Stimulated activated CD8-positive, alpha-beta memory T cell treated with anti-CD3 and anti-CD28 coated beads, Interleukin-12 subunit alpha, Interleukin-12 subunit beta, amount 100 ng/mL, for 4 hours (primary cell): ENCODE measurements at places on chromosomes 1 and 21.

DNA sequence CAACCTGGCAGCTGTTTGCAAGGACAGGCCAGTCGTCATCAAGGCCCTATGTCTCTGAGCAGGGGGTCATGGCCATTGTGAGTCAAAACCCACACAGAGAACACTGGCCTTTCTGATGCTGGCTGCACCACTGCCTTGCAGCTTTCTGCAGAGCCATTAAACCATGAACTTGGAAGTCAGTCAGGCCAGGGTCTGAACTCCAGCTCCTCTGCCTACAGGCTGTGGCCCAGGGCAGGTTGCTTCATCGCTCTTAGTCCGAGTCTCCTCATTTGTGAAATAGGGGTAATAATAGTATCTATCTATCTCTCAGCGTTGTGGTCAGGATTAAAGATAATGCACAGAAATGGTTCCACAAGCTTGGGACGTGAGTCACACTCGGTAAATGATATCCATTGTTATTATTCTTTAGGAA is 35.8 kb upstream of the HIVEP3 start:
- DNase-seq = no peak

DNA sequence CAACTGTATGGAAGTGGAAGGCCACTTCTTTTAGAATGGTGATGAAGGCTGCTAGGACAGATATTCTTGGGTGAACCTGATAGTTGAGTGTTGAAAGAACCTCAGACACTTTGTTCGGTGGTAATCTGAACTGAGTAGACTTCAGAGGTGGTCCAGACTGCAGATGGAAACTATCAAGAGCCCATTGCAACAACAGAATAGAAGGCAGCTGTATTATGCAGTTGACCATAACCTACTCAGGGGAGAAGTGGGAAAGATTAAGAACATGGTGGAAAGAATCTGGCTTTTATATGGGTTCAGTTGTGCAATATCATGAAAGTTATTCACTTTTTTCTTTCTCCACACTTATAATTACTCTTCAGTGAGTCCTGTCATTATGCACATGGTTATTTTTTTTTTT is 194.0 kb downstream of the KCNK2 start:
- DNase-seq = no peak

GRCh38 chr1:61131716-61132115 is 49.4 kb downstream of the NFIA start:
- no peak for DNase-seq

GRCh38 chr1:20887246-20887645 is 100.1 kb upstream of the HP1BP3 start:
- no peak for DNase-seq

DNA sequence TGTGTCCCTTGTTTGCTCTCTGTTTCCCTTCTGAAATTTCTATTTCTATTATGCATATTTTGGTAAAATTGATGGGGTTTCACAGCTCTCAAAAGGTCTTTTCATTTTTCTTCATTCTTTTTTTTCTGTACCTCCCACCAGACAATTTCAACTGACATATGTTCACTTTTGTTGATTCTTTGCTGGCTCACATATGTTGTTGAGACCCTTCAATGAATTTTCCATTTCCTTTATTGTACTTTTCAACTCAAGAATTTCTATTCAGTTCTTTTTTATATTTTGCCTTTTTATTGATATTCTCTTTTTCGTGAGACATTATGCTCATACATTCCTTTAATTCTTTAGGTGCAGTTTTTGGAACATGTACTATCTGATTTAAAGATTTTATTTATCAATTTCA is 102.6 kb upstream of the GRIK1 start:
- DNase-seq = no peak

DNA sequence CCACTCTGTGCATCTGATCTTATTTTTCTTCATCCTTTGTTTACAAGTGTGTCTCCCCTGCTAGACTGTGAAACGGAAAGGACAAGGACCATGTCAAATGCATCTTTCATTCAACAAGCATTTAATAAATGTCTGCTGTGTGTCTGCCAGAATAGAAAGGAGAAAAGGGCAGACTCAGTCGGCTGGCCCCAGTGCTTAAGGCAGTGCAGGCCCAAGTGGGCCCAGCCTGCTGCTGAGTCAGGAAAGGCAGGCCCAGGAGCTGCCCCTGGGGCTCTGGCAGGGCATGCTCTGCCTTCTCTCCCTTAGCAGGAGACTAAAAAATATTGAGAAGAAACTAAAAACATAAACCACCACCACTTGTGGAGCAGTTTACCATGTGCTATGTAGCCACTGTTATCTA is 38.1 kb downstream of the PLEKHA6 start:
- DNase-seq = no peak

DNA sequence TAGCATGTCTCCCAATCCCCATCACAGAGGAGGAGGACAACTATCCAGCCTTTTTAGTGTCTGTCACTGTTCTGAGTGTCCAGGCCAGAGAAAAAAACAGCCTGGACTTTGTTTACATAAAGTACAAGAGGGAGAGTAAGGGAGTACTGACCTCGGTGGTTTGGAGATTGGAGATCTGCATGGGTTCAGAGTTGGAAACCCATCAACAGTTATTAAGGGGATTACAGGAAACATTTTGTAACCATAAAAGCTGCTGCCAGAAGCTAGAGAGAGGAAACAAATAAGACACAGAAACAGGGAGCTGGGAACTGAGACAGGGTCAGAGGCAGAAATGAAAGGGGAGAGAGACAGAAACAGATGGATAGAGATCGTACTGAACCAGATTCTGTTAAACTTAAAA is 131.5 kb upstream of the CTTNBP2NL start:
- DNase-seq = no peak

- no peak for DNase-seq
Observed at GRCh38 chr1:6635910-6636760, 11.5 kb downstream of the THAP3 start.

GRCh38 chr1:51569284-51570062 is 47.4 kb upstream of the OSBPL9 start:
- DNase-seq = peak; percentile 5

- no peak for DNase-seq
Observed at GRCh38 chr1:111372336-111372965, 55.1 kb downstream of the OVGP1 start.

GRCh38 chr1:212353181-212353580 is 61.5 kb downstream of the PACC1 start:
- no peak for DNase-seq

DNA sequence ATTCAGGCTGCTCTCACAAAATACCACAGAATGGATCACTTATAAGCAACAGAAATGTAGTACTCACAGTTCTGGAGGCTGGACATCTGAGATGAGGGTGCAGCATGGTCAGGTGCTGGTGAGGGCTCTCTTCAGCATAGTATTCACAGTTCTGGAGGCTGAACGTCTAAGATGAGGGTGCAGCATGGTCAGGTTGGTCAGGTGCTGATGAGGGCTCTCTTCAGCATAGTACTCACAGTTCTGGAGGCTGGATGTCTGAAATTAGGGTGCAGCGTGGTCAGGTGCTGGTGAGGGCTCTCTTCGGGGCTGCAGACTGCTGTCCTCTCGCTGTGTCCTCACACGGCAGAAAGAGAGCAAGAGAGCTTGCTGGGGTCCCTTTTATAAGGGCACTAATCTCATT is 17.1 kb downstream of the PDZK1IP1 start:
- DNase-seq = no peak

- DNase-seq = no peak
Observed at GRCh38 chr21:32147041-32147440, 131.8 kb downstream of the MIS18A start.

DNA sequence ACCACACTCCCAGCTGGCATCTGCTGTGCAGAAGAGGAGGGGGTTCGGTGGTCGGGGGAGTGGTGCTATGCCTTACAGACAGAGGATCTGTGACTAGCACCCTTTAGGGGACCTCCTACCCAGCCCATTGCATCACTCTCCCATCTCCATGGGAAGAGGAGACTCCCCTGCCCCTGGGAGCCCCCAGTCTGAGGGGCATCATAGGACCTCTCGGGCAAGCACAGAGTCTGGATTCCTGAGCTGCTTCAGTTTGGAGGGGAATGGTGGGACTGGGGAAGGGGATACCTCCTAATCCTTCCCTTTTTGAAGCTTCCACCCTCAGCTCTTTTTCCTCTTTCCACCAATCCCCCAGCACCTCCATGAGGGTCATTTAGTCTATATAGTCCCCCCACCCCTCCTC is 1.4 kb downstream of the INSRR start:
- no peak for DNase-seq

DNA sequence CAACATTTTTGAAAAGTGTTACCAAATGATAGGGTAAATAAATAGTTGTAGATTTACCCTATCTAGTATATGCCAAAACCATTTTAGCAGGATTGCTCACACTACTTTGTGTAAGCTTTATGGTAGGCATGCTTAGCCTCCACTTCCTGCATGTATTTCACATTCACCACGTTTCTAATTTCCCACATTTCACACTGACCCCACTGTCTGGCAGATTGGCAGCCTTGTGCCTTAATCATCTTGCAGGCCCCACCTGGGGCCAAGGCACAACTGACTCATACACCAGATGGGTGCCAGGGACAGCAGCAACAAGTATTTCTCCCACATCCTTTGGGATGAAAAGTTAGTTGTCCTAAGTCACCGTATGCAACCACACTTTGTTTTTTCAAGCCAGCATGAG is 21.2 kb upstream of the CENPF start:
- no peak for DNase-seq

DNA sequence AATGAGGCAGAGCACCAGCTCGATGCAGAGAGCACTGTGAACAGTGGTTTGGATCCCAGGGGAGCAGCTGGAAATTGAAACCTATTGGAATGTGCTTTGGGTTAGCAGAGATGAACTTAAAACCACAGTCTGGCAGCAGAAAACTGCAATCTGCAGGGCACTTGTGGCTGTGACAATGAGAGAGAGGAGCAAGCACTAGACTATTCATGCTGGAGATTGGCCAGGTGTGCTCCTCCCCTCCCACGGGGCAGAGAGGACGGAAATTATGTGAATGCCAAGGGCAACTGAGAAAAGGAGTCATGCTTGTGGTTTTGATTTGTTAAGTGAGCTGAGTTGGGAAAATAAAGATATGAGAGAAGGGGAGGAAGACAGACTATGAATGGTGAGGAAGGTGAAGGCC is 38.1 kb downstream of the HSD3B2 start:
- DNase-seq = no peak

- DNase-seq = no peak
Observed at GRCh38 chr1:78095593-78095992, 49.8 kb downstream of the GIPC2 start.

DNA sequence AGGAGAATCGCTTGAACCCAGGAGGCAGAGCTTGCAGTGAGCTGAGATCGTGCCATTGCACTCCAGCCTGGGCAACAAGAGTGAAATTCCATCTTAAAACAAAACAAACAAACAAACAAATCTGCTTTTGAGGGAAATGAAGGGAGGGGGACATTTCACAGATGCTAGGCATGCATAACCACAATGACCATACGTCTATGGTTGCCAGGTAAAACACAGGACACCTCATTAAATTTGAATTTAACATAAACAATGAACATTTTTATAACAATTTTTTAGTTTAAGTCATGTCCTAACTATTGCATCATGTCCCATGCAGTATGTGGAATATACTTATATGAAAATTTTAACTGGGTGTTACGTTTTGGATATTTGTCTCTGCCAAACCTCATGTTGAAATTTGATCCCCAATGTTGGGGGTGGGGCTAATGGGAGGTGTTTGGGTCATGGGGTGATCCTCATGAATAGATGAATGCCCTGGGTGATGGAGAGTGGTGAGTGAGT is 31.0 kb upstream of the ZBTB18 start:
- DNase-seq = no peak

DNA sequence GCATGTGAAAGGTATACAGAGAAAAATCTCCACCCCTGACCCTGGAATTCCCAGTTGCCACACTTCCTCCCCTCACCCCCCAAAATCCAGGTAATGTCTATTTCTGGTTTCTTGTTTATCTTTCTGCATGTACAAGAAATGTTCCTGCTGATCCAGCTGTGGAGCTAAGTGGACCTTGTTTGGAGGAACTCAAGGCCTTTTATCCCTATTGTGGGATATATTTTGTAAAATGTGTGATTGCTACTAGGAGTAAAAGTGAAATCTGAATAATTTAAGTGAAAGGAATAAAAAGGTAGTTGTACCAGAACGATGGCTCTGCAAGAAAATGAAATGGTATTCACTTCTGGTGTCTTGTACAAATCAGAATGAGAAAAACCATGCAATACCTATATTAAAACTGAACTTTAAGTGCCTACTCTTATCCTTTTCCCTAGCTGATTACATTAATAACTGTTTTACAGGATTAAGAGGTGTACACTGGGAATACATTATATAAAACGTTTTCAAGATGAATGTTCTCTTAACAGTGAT is 3.0 kb downstream of the SPEN start:
- no peak for DNase-seq

- no peak for DNase-seq
Observed at GRCh38 chr1:201845331-201846083, 16.6 kb downstream of the IPO9 start.

- peak; percentile 40 for DNase-seq
Observed at GRCh38 chr1:218377143-218377660, 32.1 kb downstream of the TGFB2 start.

DNA sequence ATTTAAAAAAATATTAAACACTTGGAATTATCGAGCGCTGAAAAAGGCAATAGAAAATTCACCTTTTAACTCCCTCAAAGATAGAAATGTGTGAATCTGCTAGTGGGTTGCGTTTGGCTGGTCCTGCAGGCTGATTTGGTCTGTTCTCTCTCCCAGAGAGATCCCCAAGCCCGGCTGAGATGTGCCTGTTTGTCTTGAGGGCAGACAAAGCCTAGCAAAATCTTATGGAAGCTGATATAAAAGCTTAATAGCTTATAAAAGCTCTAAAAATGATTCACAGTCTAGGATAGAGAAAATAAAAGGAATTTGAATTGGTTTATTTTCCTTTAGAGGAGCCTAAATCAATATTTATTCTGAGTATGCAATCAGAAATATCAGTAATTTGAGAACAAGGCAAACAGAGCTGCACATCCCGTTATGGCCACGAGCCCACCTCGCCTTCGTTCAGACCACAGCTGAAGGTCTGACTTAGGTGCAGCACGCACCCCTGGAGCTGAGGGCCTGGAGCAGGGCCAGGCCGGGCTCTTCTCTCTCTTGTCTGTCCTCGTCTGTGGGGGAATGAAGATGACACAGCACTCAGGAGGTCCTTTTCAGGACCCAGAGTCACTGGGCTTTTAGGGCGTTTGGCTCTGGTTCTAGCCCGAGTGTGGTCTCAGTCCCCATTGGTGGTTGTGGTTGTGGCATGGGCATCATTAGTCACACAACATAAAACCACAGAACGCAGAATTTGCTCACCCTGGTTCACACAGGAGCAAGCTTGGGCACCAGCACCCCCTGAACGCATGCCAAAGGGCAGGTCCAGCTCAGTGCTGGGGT is 18.6 kb downstream of the PDE9A start:
- DNase-seq = no peak

DNA sequence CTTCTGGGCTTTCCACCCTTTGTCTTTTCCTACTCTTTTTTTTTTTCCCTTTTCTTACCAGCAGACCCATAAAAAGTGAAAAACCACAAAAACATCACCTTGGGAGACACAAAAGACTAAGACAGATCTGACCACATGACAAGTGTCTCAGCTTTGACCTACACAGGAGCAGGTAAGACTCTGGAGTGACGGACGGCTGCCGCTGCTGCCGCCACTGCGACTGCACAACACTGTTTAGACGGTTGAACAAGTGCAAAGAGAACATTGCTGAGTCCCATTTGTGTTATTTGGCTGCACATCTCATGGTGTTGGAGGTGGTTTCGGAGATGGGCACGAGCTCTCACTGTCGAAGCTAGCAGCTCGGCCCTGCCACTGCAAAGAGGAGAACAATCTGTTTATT is 62.0 kb downstream of the SYT6 start:
- DNase-seq = no peak

GRCh38 chr1:209643285-209644020 is 8.8 kb downstream of the LAMB3 start:
- DNase-seq = no peak
